C1 segment of cervical spinal cord (tissue), 14 donors: ENCODE measurements at places on chromosomes 4 and X.

- DNase-seq, result no peak
Measured at GRCh38 chr4:144734522-144734921, 88.6 kb downstream of the HHIP start.

DNA sequence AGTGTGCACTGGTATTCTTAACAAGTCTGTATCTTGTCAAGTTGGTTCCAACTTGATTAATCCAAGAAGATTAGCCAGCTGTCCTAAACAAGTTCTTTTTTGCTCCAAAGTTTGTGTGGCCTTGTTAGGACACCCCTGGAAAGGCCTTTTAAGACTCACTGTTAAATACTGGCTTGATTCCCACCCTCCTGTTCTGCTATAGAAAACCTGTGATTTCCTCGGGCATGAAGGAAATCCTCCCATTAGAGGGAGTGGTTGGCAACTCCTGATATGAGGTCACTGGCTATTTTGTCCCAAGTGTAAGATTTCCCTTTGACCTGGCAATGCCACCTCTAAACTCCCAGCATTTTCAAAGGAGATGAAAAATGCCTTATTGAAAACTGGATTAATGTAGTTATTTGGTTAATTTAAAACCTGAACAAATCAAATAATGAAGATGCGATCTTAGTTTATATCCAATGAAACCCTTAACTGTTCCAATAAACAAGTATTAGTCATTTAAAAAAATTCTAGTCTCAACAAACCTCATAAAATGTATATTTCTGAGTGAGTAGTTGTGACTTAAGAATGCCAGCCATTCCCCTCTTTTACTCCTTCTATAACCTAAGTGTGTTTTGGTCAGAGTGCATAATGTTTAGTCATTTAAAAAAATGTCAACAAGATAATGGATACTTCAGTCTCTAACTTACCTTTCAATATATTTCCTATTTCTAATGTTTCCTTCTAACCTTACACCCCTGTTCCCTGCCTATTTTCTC is 94.4 kb downstream of the NPNT start:
- DNase-seq, result no peak

GRCh38 chrX:102535958-102536357 is 19.4 kb upstream of the TMSB15A start:
- no peak for DNase-seq

DNA sequence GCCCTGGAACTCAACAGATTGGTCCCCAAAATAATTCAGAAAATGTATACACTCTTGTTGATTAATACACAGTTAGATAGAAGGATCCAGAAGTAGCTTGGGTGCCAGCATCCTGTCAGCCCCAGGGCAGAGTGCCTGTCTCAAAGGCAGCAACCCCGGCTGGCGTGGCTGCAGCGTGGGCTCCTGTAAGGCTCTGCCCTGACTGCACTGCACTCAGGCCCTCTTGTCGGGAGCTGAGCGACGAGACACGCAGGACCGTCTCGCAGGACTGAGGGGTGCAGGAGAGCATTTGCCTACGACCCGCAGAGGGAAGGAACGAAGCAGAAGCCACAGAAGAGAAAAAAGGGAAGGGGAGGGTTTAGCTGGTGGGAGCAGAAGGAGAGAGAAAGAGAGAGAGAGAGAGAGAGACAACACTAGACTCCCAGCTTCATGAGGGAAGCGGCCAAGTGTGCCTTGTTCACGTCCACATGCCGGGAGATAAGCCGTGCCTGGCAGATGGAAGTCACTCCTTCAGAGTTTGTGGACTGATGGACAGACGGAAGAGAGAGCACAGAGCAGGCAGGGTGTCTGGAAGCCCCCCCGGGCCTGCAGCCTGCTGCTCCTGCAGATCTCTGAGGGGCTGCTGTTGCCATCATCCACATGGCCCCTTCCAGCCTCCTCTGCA is 38.7 kb upstream of the HELT start:
- no peak for DNase-seq
